ENCODE measurements at places on chromosomes 1 and 21.
A peak's percentile ranks its signal among the peaks of the same experiment; 100 is the strongest.

GRCh38 chr1:19121192-19121591 is 88.9 kb downstream of the UBR4 start:
- DNase-seq: no peak

GRCh38 chr1:193019442-193020026 is 39.6 kb downstream of the UCHL5 start:
- peak; percentile 63 for DNase-seq

DNA sequence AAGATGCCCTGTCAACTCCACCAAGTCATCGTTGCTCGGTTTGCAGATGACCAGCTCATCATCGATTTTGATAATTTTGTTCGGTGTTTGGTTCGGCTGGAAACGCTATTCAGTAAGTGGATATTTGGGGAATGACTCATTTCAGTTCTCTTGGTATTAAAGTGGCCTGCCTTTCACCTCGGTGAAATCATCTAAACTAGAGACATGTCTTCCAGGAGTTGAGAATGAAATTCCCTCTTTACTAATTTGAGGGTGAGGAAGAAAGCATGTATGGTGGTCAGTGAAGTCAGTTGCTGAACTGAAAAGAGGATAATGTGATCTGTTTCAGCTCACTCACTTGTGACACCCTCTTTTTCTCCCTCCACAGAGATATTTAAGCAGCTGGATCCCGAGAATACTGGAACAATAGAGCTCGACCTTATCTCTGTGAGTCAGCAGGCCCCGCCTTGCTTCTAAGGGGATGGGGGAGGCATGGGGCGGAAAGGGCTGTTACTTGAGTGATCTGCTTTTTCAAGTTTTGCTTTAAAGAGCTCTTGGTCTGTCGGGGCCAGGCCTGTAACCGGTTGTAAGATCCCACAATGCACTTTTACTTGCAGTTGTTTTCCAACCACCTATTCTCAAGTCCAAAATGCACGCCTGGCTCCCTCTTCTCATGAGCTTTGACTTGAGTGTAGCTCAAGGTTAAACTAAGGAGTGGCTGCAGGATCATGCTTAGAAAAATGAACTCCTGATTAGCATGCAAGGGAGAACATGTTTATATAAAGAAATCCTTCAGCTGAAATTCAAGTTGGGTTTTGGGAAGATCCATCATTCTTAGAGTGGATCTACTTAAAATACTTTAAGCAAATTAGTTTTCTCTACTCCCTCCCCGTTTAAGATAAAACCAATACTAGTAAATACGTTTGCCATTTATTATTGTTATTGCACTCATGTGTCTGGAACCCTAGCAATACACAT is 59.8 kb downstream of the CAPN2 start:
- DNase-seq: no peak

- no peak for DNase-seq
Measured at GRCh38 chr1:115640384-115640783, 1.4 kb upstream of the VANGL1 start.

DNA sequence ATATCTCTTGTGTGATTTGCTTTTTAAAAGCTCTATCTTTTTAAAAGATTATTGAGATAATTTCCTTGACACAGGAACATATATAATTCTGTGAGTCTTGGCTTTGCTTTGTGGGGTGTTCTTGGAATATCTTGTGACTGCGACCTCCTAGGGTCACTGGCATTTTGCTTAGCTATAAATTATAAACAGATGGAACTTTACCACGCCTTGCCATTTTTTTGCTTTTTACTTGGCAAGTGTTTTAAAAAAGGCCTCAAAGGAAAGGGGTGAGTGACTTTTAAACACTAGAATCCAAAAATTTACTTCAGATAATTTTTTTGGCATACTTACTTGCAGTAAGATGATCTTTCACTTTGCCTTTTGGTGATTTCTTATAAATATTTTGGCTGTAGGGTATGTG is 43.6 kb downstream of the ALG6 start:
- DNase-seq: no peak

DNA sequence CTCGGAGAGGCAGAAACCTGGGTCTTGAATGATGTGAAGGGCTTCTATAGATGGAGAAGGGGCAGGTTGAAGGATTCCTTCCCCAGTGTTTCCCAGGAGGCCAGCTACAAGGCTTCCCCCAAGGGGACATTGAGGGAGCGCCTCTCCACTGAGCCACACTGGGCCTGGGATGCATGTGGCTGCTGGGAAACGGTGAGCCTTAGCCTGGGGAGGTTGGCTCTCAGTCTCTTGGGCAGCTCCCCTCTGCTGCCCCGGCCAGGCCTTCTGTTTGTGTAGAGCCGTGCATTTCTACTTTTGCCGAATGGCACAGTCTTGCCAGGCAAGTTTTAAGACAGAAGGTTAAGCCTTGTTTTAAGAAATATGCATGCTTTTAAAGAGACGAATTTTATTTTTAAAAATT is 254.4 kb upstream of the POU3F1 start:
- DNase-seq: no peak

DNA sequence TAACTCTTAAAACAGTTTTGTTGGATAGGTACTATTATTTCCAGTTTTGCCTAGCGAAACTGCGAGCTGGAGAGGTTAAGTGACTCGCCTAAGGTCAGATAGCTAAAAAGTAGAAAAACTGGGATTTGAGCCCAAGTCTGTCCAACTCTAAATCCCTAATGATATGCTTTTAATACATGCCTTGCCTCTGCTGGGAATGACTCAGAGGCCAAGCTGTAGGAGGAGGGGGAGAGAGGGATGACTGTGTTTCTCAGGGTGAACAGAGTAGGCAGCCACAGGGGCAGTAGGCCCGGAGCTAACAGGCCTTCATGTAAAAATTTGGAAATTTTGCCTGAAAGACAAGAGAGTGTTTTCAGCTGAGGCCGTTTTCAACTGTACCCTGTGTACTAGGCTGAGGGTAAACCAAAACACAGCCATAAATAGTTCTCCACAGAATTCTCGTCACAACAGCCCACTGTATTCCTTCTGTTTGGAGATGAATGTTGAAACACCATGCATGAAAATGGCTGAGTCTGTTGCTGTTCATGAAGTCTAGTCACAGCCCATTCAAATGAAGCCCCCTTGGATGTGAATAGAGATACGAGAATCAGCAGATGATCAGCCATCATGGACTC is 107.5 kb upstream of the HOOK1 start:
- no peak for DNase-seq

GRCh38 chr1:171683870-171684269 is 31.4 kb upstream of the MYOC start:
- DNase-seq: no peak

DNA sequence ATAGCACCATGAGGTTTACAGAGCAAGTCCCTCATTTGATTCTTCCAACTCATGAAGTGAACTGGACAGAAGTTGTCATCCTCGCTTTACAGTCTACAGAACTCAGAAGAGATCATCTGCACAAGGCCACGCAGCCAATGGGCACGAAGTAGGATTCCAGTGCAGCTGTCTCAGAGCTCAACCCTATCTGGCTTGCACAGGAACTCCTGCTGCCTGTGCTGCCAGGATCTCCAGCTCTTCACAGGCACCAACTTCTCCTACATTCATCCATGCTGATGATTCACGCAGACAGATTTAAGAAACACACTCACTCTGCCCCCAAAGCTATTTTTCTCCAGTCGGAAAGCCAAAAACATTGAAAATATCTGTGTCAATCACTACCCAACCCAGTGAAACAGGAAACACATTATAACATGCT is 157.0 kb downstream of the RERE start:
- no peak for DNase-seq

- DNase-seq: no peak
Measured at GRCh38 chr1:79293611-79294010, 287.1 kb upstream of the ADGRL4 start.

DNA sequence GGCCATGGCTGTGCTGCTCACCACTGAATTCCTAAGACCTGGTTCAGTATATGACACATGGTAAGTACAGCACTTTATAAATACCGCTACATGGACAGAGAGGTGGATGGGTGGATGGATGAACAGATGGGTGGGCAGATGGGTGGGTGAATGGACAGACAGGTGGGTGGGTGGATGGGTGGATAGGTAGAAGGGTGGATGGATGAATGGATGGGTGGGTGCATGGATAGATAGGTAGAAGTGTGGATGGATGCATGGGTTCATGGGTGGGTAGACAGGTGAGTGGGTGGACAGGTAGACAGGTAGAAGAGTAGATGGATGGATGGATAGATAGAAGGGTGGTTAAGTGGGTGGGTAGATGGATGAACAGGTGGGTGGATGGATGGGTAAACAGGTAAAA is 54.8 kb downstream of the TMCO4 start:
- no peak for DNase-seq

DNA sequence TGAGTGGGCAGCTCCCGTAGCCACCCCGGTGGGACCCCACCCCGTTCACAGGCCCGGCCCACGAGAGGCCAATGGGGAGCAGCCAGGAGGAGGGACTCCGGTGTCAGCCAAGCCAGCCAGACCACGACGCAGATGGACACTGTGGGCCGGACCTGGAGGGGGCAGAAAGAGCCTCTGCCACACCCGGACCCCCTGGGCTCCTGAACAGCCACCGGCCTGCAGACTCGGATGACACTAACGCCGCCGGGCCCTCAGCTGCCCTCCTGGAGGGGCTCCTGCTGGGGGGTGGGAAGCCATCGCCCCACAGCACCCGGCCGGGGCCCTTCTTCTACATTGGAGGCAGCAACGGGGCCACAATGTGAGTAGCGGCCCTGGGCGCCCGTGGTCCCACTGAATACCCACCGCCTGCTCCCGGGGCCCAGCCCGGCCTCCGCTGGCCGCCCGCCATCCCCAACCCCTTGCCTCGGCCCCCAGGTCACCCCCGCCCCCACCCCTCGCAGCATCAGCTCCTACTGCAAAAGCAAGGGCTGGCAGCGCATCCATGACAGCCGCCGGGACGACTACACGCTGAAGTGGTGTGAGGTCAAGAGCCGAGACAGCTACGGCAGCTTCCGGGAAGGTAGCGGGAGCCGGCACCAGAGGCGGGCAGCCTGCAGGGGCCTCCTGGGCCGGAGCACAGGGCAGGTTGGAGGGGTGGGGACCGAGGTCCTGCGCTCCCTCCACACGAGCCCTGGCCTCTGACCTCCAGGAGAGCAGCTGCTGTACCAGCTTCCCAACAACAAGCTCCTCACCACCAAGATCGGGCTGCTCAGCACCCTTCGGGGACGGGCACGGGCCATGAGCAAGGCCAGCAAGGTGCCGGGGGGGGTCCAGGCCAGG is 6.5 kb downstream of the TTLL10 start:
- DNase-seq: no peak

DNA sequence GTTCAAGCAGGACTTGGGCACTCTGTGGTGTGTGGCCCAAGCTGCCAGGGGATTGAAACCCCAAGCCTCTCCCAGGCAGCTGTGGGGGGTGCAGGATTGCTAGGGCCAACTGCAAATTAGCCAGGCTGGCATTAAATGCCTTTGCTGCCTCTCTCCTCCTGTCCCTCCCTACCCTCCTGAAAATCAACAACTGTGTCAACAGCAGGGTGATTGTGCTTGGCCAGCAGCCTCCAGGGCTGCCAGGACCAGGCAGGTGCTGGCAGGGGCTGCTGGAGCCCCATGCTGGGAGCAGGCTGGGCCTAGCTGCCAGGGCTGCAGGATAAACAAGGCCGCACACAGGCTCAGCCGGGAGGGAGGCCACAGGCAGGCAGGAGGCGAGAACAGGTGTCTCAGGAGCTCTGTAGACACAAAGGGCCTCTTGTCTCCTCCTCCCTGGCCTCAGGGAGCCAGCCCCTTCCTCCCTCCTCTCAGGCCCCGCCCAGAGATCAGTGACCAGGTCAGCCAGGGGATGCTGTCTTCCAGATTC is 11.4 kb downstream of the SOX13 start:
- DNase-seq: no peak

DNA sequence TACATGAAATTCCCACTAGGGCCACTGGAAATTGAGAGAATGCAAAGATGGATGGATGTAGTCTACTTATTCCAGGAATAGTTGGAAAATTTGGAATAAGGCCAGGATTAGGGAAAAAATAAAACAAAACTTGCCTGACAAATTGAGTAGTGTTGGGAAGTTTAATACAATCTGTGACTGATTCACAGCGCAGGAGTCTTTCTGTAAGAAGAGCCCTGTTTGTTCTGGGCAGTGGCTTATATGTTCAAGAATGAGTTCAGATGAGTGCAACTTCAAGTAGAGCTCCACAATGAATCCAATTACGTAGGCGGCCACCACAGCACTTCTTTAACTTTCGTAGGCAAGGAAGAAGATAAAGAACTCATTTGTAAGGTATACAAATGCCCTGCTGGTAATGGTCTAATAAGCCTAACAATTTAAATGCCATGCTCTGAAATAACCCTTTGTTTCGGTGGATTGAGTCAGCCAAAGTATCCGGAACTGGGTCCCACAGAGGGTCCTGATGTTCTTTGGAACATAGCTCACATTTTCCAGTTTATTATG is 47.1 kb upstream of the KCNE1 start:
- no peak for DNase-seq

Measured in CD4-positive, alpha-beta T cell treated with Interleukin-2 at 100 ng/mL for 4 hours (primary cell).